ENCODE measurements at places on chromosomes 5 and 9. TPM values are rescaled to one million over a fixed set of nuclear protein-coding genes. Genes with fewer than 3 reads are reported as not detected.

DIPK1B gene
- total RNA-seq = 0.32 TPM

LAMC3 gene
- total RNA-seq = 0.08 TPM

PHYHD1 gene
- not detected for total RNA-seq

PTGS1 gene
- 1.2 TPM for total RNA-seq

GPR151 gene
- total RNA-seq = not detected

EFNA5 gene
- total RNA-seq = 13.5 TPM
